ENCODE measurements at places on chromosomes 1 and 21. TPM values are rescaled to one million over a fixed set of nuclear protein-coding genes. Genes with fewer than 3 reads are reported as not detected.

The TMEM269 gene
- total RNA-seq = 0.09 TPM

The RIPPLY3 gene
- 2.1 TPM for total RNA-seq

The EPHA8 gene
- total RNA-seq = not detected

The TEX38 gene
- not detected for total RNA-seq

The BTBD19 gene
- 7.0 TPM for total RNA-seq

The KPNA6 gene
- total RNA-seq = 35.1 TPM

The VWA5B1 gene
- total RNA-seq = 0.31 TPM

The CNIH3 gene
- 3.1 TPM for total RNA-seq

The OR10J1 gene
- total RNA-seq = not detected

The KLHDC7A gene
- total RNA-seq = 1.3 TPM

The LCE3C gene
- total RNA-seq = not detected

The RUNX1 gene
- total RNA-seq = 39.4 TPM

The PRAMEF13 gene
- total RNA-seq = not detected

The TMEM167B gene
- total RNA-seq = 35.4 TPM
